ENCODE measurements at places on chromosomes 1 and 21. TPM values are rescaled to one million over a fixed set of nuclear protein-coding genes. Genes with fewer than 3 reads are reported as not detected.

- DNase-seq: no peak
- H3K4me1 ChIP-seq: no peaks in the 10 kb centered on the region
Measured at GRCh38 chr21:41801321-41802197, 34.7 kb upstream of the RIPK4 start.

GRCh38 chr1:79792219-79792930 is 785.8 kb upstream of the ADGRL4 start:
- DNase-seq: no peak
- no peaks in the 10 kb centered on the region for H3K36me3 ChIP-seq
- H3K4me1 ChIP-seq: no peaks in the 10 kb centered on the region
- no peak overlapping the region for H3K27ac ChIP-seq

GRCh38 chr1:204630132-204630905 is 55.2 kb downstream of the LRRN2 start:
- no peak for DNase-seq
- peaks cover 17% of the 10 kb centered on the region for H3K27me3 ChIP-seq
- no peak overlapping the region for H3K27ac ChIP-seq
- no peaks in the 10 kb centered on the region for H3K4me1 ChIP-seq

DNA sequence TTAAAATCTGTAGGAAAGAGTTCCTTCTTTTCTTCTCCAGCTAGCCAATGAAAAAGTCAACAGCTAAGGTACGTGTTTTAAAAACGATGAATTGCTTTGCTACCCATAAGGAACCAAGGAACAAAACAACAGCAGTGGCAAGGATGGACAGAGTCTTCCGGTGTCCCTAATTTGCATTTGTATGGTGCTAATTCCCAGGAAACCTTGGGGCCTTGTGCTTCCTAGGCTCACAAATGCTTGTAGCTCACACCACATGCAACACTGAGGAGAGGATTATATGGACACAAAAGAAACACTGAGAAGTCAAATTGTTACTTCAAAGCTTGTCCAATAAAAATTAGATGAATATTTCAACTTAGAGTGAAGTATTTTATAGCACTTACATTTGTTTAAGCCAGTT is 1.8 kb upstream of the PGBD5 start:
- no peak overlapping the region for H3K4me3 ChIP-seq
- peaks cover 4% of the 10 kb centered on the region for H3K36me3 ChIP-seq
- no peak for DNase-seq
- H3K27ac ChIP-seq: no peak overlapping the region

DNA sequence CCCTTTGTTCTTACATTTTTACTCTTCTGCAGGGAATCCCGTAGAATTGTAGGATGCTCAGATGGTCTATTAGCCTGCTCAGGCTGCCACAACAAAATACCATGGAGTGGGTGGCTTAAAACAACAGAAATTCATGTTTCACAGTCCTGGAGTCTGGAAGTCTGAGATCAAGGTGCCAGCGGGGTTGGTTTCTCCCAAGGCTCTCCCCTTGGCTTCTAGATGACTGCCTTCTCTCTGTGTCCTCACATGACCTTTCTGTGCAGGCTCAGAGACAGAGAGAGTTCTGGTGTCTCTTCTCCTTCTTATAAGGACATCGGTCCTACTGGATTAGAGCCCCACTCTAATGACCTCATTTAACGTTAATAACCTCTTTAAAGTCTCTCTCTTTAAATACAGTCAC is 41.7 kb downstream of the HUNK start:
- no peak overlapping the region for H3K27ac ChIP-seq
- DNase-seq: no peak
- no peak overlapping the region for H3K4me3 ChIP-seq
- peaks cover 20% of the 10 kb centered on the region for H3K27me3 ChIP-seq
- H3K36me3 ChIP-seq: peaks cover 2% of the 10 kb centered on the region
- no peaks in the 10 kb centered on the region for H3K4me1 ChIP-seq

DNA sequence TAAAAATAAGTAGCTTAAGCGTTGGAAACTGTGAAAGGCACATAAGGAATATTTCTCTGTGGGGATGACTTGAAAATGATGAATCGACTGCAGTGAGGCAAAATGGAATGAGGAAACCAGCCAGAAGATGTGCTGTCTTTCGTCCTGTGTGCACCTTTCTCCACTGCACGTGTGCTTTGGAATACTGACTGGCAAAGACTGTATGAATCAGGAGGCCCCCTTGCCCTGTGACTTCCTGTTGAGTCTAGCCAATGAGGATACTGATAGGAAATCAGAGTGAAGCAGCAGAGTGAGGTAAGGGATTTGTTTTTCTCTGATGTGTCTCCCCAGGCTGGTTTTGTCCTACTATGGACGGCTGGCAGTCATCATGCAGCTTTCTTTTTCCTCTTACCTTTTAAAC is 118.2 kb upstream of the ADGRL4 start:
- DNase-seq: no peak
- no peaks in the 10 kb centered on the region for H3K36me3 ChIP-seq
- no peak overlapping the region for H3K27ac ChIP-seq
- no peak overlapping the region for H3K4me3 ChIP-seq
- no peaks in the 10 kb centered on the region for H3K27me3 ChIP-seq

DNA sequence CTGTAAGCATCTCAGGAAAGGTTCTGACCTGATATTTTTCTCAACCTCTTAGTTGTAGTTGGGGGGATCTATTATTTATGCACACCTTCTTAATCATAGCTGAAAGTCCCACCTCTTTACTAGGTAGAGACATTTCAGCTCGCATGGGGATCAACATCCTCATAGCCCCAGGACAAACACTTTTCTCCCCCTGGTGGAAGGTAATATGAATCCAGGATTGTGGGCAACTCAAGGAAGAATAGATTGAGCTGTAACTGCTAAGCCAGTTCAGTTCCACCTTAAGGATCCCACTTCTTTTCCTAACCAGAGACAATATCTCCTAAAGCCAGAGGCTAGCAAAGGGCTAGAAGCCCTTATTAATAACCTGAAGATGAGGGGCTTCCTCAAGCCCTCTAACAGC is 25.4 kb upstream of the SMYD3 start:
- no peaks in the 10 kb centered on the region for H3K36me3 ChIP-seq
- no peak overlapping the region for H3K4me3 ChIP-seq
- H3K27me3 ChIP-seq: no peaks in the 10 kb centered on the region
- H3K4me1 ChIP-seq: peaks cover under 1% of the 10 kb centered on the region
- DNase-seq: no peak

DNA sequence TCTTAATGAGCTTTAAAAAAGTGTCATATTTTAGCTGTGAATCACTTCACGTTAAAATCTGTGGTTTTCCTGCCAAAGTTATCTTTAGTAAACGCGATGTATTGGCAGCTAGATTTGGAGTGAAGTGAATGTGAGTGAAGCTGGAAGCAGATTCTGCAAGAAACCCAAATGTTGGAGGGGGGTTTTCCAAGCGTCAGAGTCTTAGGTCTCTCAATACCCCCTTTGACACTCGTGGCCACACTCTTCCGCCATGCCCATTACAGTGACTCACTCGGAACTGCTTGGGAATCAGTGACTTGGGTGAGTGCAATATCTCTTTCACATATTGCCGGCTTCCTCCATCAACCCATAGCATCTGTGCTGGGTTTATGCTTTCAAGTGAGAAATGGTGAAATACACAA is 17.5 kb downstream of the B3GALT5 start:
- no peaks in the 10 kb centered on the region for H3K36me3 ChIP-seq
- DNase-seq: no peak
- H3K27me3 ChIP-seq: peaks cover 35% of the 10 kb centered on the region
- no peak overlapping the region for H3K27ac ChIP-seq

DNA sequence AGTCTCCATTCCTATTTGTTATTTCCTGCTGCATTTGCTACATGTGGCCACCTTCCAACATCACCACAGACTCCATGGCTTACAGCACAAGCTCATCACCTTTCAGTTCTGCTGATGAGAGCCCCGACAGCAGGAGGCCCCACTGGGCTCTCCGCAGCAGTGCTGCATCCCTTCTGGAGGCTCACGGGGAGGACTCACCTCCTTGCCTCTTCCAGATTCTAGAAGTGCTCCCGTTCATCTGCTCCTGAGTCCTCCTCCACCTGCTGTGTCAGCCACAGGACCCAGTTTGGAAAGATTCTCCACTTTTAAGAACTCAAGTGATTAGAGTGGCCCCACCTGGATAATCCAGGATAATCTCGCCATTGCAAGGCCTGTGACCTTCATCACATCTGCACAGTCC is 167.6 kb downstream of the PCBP3 start:
- H3K27ac ChIP-seq: no peak overlapping the region
- H3K4me1 ChIP-seq: no peaks in the 10 kb centered on the region
- DNase-seq: no peak
- H3K36me3 ChIP-seq: no peaks in the 10 kb centered on the region
- H3K4me3 ChIP-seq: no peak overlapping the region
- peaks cover 11% of the 10 kb centered on the region for H3K27me3 ChIP-seq

DNA sequence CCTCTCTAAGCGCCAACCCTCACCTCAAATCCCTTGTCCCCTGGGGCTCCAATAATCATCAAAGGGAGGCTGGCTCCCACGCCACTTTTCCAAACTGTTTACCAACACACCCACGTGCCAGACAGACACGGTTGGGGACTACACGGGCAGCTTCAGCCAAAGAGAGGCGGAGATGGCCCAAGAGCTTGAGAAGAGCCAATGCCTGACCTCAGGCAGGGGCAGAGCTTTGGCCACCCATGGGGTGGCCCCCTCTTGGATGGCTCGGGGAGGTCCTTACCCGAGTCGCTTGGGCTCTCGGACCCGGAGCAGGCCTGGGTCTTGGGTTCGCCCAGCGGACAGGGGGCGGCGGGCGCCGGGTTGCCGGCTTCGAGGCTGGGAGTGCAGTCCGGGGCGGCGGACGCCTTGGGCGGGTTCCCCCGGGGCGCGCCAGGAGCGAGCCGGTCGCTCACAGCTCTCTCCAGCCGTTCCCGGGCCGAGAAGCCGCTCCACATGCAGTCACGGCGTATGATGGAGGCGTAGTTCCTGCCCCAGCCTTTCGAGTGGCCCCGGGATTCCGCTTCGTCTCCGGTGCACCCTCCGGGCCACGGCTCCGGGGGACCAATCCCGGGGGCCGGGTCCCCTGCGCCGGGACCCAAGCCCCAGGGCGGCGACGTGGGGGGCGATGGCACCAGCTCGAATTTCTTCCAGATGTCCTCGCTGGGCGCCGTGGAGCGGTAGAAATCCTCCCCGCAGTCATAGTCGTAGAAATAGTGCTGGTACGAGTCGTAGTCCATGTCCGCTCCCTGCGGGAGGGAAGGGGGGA is 854 bp downstream of the MYCL start:
- DNase-seq: no peak
- no peaks in the 10 kb centered on the region for H3K4me1 ChIP-seq
- H3K36me3 ChIP-seq: no peaks in the 10 kb centered on the region
- no peak overlapping the region for H3K27ac ChIP-seq

DNA sequence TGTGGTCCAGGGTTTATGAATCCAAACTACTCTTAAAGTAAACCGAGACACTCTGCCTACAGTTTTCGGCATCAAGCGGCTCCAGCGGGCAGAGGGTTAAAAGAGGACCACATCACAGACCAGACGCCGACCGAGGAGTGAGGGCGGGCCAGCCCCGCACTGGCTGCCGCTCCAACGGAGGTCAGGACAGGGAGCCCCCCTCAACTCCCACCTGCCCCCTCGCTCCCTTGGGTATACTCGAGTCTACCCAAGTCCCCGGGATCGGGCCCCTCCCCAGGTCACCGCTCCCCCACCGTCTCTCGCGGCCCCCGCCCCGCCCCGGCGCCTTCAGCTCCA is 312 bp downstream of the ARNT start:
- H3K4me1 ChIP-seq: peaks cover 30% of the 10 kb centered on the region
- H3K4me3 ChIP-seq: peak overlapping the region; percentile 93
- H3K27ac ChIP-seq: peak overlapping the region; percentile 94
- no peak for DNase-seq
- no peaks in the 10 kb centered on the region for H3K27me3 ChIP-seq

DNA sequence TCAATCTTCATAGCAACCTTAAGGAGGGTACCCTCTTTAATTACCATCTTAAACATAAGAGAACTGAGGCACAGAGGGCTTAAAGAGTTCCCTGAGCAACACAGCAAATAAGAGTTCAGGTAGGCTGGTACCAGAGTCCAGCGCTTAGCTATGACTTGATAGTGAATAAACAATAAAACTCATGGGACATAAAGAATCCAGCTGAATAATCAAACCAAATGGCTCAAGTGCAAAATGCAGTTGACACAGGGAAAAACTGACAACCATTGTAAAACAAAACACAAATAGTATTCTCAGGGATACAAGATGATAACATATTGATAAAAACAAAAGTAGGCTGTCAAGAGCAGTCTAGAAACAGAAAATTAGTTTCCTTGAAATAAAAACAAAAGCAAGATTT is 176.9 kb upstream of the HMGB4 start:
- H3K27ac ChIP-seq: no peak overlapping the region
- no peaks in the 10 kb centered on the region for H3K36me3 ChIP-seq
- no peak overlapping the region for H3K4me3 ChIP-seq
- peaks cover 44% of the 10 kb centered on the region for H3K27me3 ChIP-seq
- DNase-seq: no peak

GRCh38 chr1:66575739-66576138 is 41.8 kb downstream of the SGIP1 start:
- no peaks in the 10 kb centered on the region for H3K36me3 ChIP-seq
- DNase-seq: no peak
- peaks cover 7% of the 10 kb centered on the region for H3K27me3 ChIP-seq
- H3K4me1 ChIP-seq: no peaks in the 10 kb centered on the region

- H3K4me1 ChIP-seq: peaks cover 13% of the 10 kb centered on the region
- no peak for DNase-seq
- H3K36me3 ChIP-seq: peaks cover 3% of the 10 kb centered on the region
- H3K27ac ChIP-seq: no peak overlapping the region
- H3K27me3 ChIP-seq: peaks cover 3% of the 10 kb centered on the region
- H3K4me3 ChIP-seq: no peak overlapping the region
Measured at GRCh38 chr1:168179438-168180147, 831 bp downstream of the TIPRL start.

- peaks cover 45% of the 10 kb centered on the region for H3K4me1 ChIP-seq
- H3K27ac ChIP-seq: peak overlapping the region; percentile 96
- no peak for DNase-seq
- H3K27me3 ChIP-seq: no peaks in the 10 kb centered on the region
Measured at GRCh38 chr1:13700521-13701270, 708 bp downstream of the PRDM2 start.

GRCh38 chr1:2194319-2194897 is at the start of gene FAAP20:
FAAP20 (minus strand) TSS chr1:2194772; CDS start chr1:2194749, 23 bp downstream.
- no peaks in the 10 kb centered on the region for H3K36me3 ChIP-seq
- peak within 1 kb of the TSS; percentile 89 for H3K27ac ChIP-seq
- H3K27me3 ChIP-seq: no peaks in the 10 kb centered on the region
- peak within 1 kb of the TSS; percentile 82 for H3K4me3 ChIP-seq

SEMA4A gene
- total RNA-seq: 13.2 TPM

RYR2 gene
- not detected for total RNA-seq

FAM167B gene
- 0.32 TPM for total RNA-seq

All from activated naive CD8-positive, alpha-beta T cell treated with anti-CD3 and anti-CD28 coated beads for 36 hours (primary cell).